ENCODE measurements at places on chromosomes 11 and 22.

DNA sequence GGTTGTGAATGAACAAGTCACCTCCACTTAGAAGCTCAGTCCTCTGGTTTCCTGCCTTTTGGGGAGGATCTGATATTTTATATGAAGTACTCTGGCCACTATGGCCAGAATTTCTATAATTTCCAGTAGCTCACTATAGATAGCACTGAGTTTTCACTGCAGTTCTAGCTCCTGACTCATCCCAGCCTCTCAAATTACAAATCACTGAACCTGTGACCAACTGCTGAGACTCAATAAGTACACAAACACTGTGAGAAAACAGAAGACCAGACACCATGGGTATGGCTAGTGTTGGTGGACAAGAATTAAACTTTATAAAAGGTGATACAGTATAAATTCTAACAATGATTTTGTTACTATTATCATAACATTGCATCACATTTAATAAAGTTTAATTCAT lies 47.1 kb upstream of the UCP3 start:
- H3K27me3 ChIP-seq, result no peaks in the 10 kb centered on the region
- H3K4me1 ChIP-seq, result no peaks in the 10 kb centered on the region
- no peak overlapping the region for H3K4me3 ChIP-seq
- peaks cover 3% of the 10 kb centered on the region for H3K36me3 ChIP-seq
- no peak for DNase-seq
- no peak overlapping the region for H3K27ac ChIP-seq

DNA sequence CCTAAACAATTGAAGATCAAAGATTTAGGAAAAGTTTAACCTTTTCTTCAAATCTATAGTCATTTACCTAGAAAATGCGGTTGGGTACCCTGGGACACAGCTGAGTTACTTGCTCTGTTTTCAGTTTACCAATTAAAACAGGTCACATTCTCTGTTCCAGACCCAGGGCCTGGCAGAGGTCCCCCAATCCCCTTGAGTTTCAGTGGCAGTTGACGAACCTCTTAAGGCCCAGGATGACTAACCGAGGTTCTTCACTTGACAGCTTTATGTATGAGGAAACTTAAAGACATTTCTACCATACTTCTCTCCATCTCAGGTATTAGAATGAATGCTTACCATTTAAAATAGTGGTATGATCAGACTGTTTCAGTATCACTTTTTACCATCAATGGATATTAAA lies 16.3 kb downstream of the LDHAL6A start:
- no peak overlapping the region for H3K4me3 ChIP-seq
- no peaks in the 10 kb centered on the region for H3K4me1 ChIP-seq
- no peak overlapping the region for H3K27ac ChIP-seq
- H3K27me3 ChIP-seq, result no peaks in the 10 kb centered on the region
- DNase-seq, result no peak

- H3K4me1 ChIP-seq, result no peaks in the 10 kb centered on the region
- no peak overlapping the region for H3K4me3 ChIP-seq
- no peak overlapping the region for H3K27ac ChIP-seq
- peaks cover 1% of the 10 kb centered on the region for H3K36me3 ChIP-seq
These were observed 22.0 kb downstream of the TUB start for GRCh38 chr11:8102965-8103364.

DNA sequence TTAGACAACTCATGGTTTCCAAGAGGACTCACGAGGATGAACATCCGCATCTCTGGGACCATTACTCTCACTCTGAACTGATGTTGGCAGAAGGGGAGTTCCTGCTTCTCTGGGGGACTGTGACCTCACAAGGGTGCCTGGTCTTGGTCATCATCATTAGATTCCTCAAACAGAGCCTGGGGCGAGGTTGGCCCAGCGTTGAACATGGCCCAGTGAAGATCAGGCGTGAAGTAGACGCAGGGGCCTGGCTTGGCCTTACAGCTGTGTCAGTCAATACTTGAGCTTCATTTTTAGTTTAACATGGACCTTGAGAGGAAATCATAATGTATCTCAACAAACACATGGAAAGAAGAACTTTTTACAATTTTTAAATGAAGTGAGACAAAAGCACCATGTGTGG lies 617.1 kb downstream of the BRD1 start:
- peaks cover 21% of the 10 kb centered on the region for H3K4me1 ChIP-seq
- no peak overlapping the region for H3K27ac ChIP-seq

GRCh38 chr11:115363921-115364320 lies 140.3 kb downstream of the CADM1 start:
- H3K27ac ChIP-seq, result no peak overlapping the region
- no peak for DNase-seq
- no peaks in the 10 kb centered on the region for H3K4me1 ChIP-seq
- H3K4me3 ChIP-seq, result no peak overlapping the region
- no peaks in the 10 kb centered on the region for H3K36me3 ChIP-seq

DNA sequence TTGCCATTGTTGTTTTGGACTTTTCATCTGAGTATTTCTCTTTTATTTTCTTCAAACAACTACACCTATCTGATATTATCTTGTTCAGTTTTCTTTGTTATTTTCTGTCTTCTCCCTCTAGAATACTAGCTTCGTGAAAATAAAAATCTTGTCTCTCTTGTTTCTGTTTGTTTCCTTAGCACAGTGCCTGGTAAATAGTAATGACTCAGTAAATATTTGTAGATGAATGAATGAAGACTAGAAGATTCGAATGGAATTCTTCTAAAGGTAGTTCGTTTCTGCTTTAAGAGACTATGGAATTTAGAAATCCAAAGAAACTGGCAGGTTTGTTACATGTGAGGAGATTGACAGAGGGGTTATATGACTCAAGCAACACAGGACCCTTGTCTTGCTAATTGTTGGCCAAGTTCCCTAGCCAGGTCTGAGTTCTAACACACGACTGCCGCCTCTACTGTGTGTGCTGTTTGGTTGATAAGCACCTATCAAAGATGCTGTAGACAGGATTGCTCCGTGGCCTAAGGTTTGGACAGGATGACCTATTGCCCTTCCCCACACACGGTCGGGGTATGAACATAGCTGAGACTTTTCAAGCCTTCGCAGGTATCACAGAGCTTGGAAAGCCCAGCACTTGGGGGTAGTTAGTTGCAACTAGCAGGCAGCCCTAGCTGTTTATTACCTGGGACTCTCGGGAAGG lies 831 bp upstream of the TMEM135 start:
- H3K4me3 ChIP-seq, result peak overlapping the region; percentile 86
- no peaks in the 10 kb centered on the region for H3K27me3 ChIP-seq
- no peaks in the 10 kb centered on the region for H3K36me3 ChIP-seq

GRCh38 chr11:121426476-121427399 lies 25.4 kb upstream of the SORL1 start:
- peak; percentile 52 for DNase-seq
- no peaks in the 10 kb centered on the region for H3K36me3 ChIP-seq
- H3K4me1 ChIP-seq, result peaks cover 4% of the 10 kb centered on the region
- no peaks in the 10 kb centered on the region for H3K27me3 ChIP-seq

- H3K27me3 ChIP-seq, result no peaks in the 10 kb centered on the region
- no peak overlapping the region for H3K27ac ChIP-seq
- DNase-seq, result no peak
- no peaks in the 10 kb centered on the region for H3K36me3 ChIP-seq
These were observed 480 bp downstream of the TRIM34 start for GRCh38 chr11:5625281-5625680.

DNA sequence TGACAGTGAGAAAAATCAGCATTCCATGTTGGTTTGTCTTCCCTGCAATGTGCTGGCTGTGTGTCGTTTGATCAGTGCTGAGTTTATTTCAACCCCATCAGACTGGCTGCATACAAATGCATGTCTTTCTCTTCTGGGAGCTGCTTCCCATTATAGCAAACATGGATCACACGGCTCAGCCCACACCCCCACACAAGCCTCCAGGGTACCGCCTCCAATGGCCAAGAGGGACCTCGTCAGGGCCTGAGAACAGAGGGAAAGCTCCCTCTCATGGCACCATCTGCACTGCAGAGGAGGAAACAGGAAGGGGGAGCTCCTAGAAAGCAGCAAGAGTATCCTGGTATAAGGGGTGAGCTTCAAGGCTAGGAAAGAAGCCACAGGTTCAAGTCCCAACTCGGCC lies 214.2 kb downstream of the LARGE1 start:
- no peak overlapping the region for H3K4me3 ChIP-seq
- H3K4me1 ChIP-seq, result no peaks in the 10 kb centered on the region
- no peaks in the 10 kb centered on the region for H3K36me3 ChIP-seq
- no peak overlapping the region for H3K27ac ChIP-seq
- H3K27me3 ChIP-seq, result no peaks in the 10 kb centered on the region

DNA sequence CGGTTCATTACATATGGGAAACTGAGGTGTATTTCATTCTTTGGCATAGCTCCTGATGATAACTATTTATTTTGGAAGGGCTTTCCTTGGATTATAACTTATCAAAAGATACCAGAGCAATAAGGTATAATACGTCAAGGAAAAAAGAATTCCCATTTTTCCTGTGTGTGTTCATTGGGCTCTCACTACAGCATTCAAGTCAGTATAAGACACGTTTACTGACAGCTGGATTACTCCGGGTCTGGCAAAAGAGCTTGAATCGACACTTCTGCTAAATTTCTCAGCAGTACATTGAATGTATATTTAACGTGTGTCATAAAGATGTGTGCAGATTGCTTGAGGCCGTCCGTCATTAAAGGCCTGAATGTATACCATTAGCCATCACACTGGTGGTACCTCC lies 163.4 kb downstream of the NCAM1 start:
- no peaks in the 10 kb centered on the region for H3K36me3 ChIP-seq
- no peak for DNase-seq
- H3K27ac ChIP-seq, result no peak overlapping the region
- peaks cover 11% of the 10 kb centered on the region for H3K27me3 ChIP-seq
- H3K4me1 ChIP-seq, result no peaks in the 10 kb centered on the region

DNA sequence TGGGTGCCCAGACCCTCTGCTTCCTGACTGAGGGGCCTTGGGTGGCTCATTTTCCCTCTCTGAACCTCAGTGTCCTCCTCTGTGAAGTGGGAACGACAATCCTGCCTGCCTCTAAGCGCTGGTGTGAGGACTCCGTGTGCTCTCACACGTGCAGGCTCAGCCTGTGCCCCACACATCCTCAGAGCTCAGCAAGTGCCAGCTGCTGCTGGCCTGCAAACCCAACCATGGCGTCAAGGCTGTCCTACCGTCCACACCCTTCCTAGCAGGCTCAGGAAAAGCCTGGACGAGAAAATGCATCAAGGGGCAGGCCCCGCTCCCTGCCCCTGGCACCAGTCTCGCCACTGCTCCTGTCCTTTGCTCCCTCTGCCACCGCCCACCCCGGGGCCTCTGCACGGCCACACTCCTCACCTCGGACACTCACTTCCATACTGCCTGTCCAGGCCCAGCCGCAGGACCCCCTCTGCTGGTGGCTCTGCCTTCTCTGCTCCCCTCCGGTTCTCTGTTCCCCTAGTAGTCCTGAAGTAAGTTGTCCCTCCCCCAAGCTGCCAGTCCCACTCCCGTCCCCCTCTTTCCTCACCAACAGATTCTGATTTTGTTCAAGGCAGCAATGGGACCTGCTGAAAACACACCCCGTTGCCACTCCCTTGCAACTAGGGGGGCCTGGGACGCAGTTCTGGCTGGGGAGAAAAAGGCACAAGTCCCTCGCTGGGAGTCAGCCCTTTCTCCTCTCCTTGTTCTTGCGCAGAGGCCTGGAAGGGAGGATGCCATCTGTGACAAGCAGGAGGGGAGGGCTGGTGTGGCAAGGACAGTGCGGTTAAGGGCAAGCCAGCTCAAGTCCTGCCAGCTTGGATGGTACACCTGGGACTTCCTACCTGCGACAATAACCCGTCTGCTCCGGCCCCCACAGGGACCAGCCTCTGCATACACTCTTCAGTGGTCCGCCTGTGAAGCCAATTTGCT lies 62.2 kb downstream of the ARFGAP3 start:
- H3K27ac ChIP-seq, result no peak overlapping the region
- no peaks in the 10 kb centered on the region for H3K4me1 ChIP-seq
- no peak for DNase-seq
- H3K27me3 ChIP-seq, result no peaks in the 10 kb centered on the region

DNA sequence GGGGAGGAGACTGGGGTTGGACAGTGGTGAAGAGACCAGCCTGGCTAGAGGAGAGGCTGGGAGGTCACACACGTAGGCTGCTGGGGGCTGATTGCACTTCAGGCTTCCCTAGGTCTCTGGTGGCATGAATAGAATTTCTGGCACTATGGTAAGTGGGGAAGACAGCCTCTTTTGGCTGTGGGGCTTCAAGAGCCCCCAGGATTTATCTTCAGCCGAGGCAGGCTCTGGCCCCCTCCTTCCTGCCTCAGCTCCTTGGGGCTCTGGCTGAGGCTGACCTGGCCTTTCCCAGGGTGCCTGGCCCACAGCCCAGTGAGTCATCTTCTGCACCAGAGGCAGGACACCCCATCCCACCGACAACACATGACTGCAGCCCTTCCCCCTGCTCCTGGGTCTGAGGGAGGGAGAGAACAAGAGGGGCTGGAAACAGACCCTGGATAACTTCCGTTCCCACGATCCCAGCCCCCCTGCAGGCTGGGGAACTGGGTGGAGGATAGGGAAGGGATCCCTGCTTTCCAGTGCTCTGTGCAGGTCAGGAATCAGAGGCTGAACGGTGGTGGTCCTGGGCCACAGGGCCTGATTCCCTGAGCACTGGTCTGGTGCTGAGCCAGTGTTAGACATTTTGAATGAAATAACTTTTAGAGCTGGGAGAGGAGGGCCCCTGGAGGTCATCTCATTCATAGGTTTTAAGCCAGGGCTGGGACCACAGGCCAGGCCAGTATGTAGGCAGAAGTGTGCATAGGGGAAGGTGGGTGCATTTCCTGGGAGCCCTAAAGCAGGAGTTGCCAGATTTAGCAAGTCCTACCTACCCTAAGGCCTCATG lies 26.5 kb downstream of the ARHGEF17 start:
- H3K4me1 ChIP-seq, result peaks cover 9% of the 10 kb centered on the region
- H3K4me3 ChIP-seq, result no peak overlapping the region
- peak overlapping the region; percentile 67 for H3K27ac ChIP-seq
- H3K27me3 ChIP-seq, result no peaks in the 10 kb centered on the region
- no peaks in the 10 kb centered on the region for H3K36me3 ChIP-seq

DNA sequence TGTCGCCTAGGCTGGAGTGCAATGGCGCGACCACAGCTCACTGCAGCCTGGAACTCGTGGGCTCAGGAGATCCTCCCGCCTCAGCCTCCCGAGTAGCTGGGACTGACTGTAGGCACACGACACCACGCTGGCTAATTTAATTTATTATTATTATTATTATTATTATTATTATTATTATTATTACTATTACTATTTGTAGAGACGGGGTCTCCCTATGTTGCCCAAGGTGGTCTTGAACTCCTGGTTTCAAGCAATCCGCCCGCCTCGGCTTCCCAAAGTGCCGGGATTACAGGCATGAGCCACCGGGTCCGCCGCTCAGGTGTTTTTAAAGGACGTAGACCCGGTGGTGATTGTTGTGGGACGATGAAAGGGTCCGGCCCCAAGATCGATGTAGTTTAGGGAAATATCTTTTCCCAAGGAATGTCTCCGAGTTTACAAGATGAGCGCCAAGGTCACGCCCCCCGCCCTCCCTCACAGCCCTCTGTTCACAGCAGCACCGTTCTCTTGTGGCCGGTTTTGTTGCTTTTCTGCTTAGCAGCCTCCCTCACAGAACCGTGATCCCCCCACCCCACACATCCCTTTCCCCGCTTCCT lies 728 bp upstream of the POGLUT3 start:
- peak; percentile 33 for DNase-seq
- peak overlapping the region; percentile 93 for H3K27ac ChIP-seq
- H3K4me3 ChIP-seq, result peak overlapping the region; percentile 47
- peaks cover 4% of the 10 kb centered on the region for H3K4me1 ChIP-seq

- no peaks in the 10 kb centered on the region for H3K36me3 ChIP-seq
- no peaks in the 10 kb centered on the region for H3K4me1 ChIP-seq
- no peak for DNase-seq
- H3K27ac ChIP-seq, result no peak overlapping the region
- H3K4me3 ChIP-seq, result no peak overlapping the region
These were observed 53.4 kb downstream of the RTL6 start for GRCh38 chr22:44444341-44445306.

- H3K4me3 ChIP-seq, result no peak overlapping the region
- no peaks in the 10 kb centered on the region for H3K4me1 ChIP-seq
- no peak for DNase-seq
- no peak overlapping the region for H3K27ac ChIP-seq
- H3K36me3 ChIP-seq, result no peaks in the 10 kb centered on the region
These were observed 564.4 kb upstream of the LUZP2 start for GRCh38 chr11:23932485-23932898.
